Small intestine (tissue), 16 donors: ENCODE measurements at places on chromosomes 11 and 22.
A peak's percentile ranks its signal among the peaks of the same experiment; 100 is the strongest.

DNA sequence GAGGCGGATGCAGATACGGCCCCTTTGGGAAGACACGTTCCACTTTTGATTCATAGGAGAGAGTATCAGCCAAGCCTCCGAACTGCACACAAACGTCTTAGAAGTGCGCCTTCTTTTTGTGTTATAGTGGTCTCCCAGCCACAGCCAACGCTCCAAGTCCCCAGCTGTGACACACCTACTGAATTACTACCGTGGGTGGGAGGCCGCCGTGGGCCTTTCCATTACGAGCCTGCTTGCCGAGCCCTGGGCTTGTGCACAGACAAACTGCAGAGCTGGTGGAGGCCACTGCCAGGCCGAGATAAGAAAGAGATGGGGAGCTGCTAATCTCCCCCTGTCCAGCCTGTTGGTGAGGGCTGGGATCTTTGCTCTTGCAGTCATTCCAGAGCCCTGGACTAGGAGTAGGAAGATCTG is 761 bp downstream of the HMBS start:
- DNase-seq = no peak

DNA sequence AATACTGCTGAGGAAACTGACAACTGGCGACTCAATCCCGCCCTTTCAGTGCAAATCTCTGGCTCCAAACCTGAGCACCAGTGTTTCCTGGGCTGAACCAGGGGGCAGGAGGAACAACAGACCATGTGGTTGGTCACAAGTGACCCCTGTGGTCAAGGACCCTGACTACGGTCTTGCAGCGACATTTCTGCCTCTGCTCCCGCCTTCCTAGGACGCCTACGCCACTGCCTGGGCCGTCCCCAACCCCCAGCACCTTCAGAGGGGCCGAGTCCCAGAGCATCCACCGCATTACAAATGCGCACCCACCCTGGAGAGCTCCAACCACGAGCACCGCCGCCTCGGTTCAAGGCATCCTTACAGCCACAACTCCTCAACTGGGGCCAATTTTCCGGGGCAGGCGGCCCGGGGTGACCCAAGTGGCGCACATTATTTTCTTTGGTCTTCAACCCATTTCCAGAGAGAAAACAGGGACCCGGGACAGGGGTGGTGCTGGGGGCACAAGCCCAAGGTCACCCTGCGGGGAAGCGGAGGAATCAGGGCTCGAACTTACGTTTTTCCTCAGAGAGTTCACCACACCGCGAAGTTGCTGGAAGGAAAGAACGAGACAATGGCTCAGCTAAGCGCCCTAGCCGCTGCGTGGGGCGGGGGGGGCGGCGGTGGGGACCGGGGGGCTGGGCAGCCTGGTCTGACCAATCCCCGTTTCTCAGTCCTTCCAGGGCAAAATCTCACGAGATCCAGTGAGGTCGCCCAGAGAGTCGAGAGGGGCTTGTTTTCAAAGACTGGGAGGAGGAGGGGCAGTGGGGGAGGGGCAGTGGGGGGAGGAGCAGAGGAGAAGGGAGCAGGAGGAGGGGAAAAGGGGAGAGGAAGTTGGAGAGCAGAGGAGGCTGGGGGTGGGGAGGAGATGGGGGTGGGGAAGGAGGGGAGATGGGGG is 1.8 kb downstream of the PRAME start:
- DNase-seq = no peak

DNA sequence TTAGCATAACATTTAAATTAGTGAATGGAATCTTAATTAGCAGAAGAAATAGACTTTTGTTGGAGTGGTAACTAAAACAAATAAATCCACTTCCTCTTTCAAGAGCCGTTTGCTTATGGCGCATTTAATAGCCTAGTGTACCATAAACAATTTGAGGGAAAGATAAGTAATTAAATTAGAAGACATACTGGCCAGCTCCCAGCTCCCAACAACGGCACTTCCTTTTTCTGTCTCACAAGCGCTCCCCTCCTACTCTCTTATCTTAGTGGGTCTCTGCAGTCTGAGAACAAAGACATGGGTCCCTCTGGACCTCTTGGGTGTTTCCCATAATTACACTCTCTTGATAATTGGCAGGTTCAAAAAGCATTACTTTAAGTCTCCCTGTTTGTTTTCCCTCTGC is 146.0 kb downstream of the OPCML start:
- peak; percentile 62 for DNase-seq

DNA sequence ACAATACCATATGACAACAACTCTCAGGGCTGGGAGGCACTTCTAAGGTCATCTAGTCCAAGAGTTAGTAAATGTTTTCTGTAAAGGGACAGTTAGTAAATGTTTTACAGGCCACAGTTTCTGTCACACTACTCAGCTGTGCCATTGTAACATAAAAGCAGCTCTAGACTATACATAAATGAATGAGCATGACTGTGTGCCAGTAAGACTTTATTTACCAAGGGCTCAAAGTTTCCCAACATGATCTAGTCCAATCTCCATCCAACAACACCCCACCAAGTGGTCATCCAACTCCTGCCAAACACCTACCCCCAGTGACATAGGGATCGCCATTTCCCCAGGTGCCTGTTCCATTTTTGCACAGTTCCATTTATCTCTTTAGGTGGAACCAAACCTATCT is 12.1 kb downstream of the SERGEF start:
- DNase-seq = no peak
